K562 (cell line): ENCODE measurements at places on chromosomes 5 and 9. TPM values are rescaled to one million over a fixed set of nuclear protein-coding genes. Genes with fewer than 3 reads are reported as not detected.
A peak's percentile ranks its signal among the peaks of the same experiment; 100 is the strongest.

The WDR31 gene
- 1.4 and 1.5 TPM in 2 replicates for total RNA-seq

GRCh38 chr9:134213881-134214341 lies 49.5 kb upstream of the RNU6ATAC start:
- no peak for DNase-seq

- no peak for DNase-seq
Measured at GRCh38 chr9:18118268-18118667, 355.7 kb upstream of the ADAMTSL1 start.

The CA9 gene
- total RNA-seq, result 0.63 and 0.73 TPM in 2 replicates

The IRX2 gene
- 0.07 and 0.13 TPM in 2 replicates for total RNA-seq

GRCh38 chr9:136589766-136590763 lies 44.2 kb upstream of the NOTCH1 start:
- no peak for DNase-seq

The TRAF1 gene
- 0.38 and 0.47 TPM in 2 replicates for total RNA-seq

DNA sequence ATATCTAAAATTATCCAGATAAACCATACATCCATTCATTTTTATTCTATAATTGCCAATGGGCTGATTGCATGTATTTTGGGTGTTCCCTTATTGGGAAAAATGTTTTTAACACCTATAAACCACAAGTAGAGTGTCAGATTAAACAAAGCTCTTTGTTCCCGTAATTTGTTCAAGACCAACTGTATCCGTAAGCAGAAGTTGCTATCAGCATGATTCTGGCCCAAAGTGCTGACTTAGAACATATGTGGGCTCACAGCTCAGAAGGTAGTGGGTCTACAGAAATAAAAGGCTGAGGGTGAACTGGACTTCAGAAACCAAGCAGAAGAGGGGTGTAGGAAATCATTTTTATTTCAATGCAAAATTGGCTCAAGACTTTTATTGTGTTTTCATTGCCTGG lies 23.5 kb upstream of the IL7R start:
- DNase-seq, result no peak

DNA sequence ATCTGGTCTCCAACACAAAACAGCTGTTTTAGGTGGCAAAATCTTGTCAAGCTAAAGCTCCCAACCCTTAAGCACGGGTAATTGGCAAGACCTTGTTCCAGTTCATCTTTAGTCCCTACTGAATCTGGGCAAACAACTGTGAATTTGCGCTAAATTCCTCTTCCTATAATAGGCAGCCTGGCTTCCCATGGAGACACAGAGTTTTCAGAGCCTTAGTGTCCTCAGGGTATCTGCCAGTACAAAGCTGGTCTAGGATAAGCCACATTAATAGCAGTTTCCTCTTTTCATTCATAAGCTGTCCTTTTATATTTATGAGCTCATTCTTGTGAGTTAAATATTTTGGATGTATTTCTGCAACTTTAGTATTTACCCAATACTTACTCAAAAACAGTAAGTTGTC lies 59.5 kb downstream of the FGF10 start:
- DNase-seq, result no peak

The ETF1 gene
- 189 and 209 TPM in 2 replicates for total RNA-seq

GRCh38 chr5:131163276-131164119 lies 1.6 kb downstream of the HINT1 start:
- no peak for DNase-seq

The OR1J2 gene
- total RNA-seq, result not detected in 2 replicates

The HRH2 gene
- 0.07 TPM in 1 of 2 replicates, not detected in the other for total RNA-seq

DNA sequence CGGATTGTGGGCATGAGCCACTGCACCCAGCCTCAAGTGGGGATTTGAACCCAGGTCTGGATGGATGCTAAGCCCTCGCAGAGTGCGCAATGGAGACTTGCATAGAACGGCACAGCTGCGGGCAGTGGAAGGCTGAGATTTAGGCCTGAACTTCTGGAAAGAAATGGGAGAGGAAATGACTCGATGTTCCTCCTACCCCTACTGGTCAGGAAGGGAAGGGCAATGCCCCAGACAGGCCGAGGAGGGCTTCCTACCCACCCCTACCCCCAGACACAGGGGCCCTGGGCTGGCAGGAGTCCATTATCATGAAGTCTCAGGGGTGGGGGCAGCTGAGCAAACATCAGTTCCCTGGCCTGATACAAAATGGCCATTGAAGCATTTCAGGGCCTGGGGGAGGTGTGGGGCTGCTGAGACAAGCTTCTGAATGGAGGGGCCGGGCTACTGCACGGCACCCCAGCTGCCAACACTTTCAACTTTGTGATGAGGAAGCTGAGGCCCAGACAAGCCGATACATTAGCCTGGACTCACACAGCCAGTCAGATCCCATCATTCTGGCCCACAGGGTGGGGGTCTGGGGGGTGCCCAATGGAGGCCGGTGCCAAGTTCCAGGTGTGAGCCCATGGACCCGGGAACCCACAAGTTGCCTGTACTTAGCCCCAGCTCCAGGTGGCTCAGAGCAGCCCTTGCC lies 13.5 kb upstream of the WDR38 start:
- DNase-seq, result peak; percentile 44

DNA sequence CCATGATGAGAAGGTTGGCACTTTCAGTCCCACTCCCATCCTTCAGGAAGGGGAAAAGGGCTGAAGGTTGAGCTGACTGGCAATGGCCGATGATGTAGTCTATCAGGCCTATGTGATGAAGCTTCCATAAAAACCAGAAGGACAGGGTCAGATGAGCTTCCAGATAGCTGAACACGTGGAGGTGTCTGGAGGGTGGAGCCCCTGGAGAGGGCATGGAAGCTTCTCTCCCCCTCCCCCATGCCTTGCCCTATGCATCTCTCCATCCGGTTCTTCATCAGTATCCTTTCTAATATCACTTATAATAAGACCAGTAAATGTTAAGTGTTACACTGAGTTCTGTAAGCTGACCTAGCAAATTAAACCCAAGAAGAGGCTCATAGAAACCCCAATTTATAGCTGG lies 32.6 kb upstream of the SMU1 start:
- DNase-seq, result no peak

- DNase-seq, result no peak
Measured at GRCh38 chr9:89342948-89343347, 24.6 kb downstream of the SECISBP2 start.

The CDK7 gene
- total RNA-seq, result 41.2 and 41.7 TPM in 2 replicates

- no peak for DNase-seq
Measured at GRCh38 chr5:16066810-16067209, 112.8 kb downstream of the MARCHF11 start.

The NEUROG1 gene
- not detected in 2 replicates for total RNA-seq

The TEX48 gene
- not detected in 2 replicates for total RNA-seq

DNA sequence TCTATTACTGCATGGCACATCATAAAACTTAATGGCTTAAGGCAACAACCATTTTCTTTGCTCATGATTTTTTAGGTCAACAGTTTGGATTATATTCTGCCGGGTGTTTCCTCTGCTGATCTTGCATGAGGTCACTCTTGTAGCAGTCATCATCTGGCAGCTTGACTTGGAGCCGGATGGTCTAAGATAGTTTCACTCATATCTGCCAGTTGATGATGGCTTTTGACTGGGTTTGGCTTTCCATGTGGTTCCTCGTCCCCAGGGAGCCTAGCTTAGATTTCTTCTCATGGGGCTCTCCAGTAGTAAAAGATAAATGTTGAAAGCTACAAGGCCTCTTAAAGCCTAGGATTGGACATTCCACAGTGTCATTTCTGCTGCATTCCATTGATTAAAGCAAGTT lies 27.4 kb downstream of the LNPEP start:
- DNase-seq, result peak; percentile 20

DNA sequence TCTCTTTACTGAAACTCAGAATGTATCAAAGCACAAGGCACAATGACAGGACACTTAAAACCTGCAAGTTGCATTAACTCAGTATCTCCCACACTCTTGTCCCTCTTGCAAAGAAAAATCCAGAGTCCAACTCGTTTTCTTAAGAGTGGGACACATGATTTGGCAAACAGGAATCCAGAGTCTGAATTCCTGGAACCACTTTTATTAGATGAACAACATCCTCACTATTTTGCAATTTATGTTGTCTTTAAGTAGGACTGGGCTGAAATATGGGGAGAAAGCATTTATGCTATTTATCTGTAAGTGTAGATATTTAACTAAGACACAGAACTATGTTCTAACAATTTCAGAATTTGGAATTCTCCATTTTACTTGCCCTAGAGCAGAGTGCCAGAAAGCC lies 69.1 kb downstream of the ABCA1 start:
- DNase-seq, result no peak

DNA sequence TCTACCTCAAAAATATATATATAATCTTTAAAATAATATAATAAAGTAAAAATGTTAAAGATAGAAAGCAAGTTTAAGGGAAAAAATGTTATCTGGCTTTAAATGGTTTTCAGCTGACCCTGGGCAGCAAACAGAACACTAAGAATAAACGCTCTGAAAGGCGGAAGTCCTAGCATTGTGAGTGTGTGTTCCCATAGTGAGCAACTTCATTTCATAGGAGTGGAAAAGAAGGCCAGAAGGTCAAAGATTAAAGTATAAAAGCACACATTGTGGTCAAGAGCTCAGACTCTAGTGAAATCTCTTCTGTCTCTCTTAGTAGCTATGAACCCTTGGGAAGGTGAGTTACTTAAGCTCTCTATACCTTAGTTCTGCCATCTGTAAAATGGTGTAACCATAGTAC lies 374.4 kb downstream of the ENC1 start:
- no peak for DNase-seq

The KCNN2 gene
- total RNA-seq, result 0.07 TPM in 1 of 2 replicates, not detected in the other

The UBAC1 gene
- total RNA-seq, result 294 and 309 TPM in 2 replicates

DNA sequence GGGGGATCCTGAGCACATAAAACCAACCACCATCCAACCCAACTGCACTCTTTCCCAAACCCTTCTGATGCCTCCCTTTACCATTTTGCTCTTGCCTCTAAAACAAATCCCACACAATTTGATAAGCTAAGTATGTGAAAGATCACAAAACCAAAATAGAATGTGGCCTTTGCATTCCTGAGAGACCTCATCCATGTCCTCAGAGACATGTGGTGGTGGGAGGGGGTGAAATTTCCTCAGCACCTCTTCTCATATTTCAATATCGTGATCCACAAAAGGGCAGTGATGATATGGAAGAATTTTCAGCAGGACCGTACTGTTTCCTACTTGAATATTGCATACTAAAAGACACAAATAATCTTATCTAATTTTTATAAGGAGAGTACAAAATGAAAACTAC lies 423.3 kb downstream of the TLE1 start:
- DNase-seq, result no peak

DNA sequence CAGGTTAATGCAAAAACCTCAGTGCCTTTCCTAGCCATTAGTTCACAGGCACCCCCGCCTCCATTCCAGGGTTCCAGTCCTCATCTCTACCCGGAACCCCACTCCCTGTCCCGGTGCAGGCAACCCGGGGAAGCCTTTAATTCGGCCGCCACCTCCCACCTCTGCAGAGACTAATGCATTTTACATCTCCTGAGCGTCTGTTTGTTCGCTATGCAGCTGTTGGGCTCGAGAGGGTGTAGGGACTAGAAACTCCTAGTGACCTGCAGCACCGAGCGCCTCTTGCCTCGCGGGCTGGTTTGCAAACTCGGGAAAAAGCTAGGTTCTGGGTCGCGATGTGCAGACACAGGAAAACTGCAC lies 3.6 kb downstream of the GDNF start:
- no peak for DNase-seq

DNA sequence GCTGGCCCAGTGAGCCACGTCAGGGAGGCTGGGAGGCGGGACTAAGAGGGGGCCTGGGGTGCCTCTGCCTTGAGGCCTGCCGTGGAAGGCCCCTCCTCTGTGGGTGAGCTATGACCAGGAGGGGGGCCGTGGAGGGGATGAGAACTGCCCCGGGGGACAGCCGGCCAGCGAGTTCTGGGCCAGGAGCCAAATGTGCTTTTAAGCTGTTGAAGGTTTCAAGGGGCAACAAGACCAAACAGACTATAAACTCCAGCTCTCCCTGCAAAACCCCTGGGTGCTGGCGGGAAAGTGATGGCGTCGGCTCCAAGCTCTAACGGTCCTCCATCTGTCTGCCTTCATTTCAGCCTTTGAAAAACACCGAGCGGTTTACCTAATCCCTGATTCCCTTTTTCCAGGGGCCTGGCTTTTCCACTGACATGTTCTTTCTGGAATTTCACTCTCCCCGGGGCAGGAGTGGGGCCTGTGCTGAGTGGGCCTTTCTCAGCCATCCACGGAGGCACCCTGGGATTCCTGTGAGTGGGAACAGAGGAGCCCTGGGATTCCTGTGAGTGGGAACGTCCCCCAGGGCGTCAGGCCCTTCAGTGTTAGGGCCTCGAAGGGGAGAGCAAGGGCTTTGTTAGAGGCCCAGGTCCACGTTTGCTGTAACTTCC lies 65.6 kb downstream of the COL5A1 start:
- no peak for DNase-seq

- no peak for DNase-seq
Measured at GRCh38 chr9:129838707-129839259, 3.5 kb downstream of the USP20 start.

The CDH6 gene
- total RNA-seq, result 0.07 TPM in 1 of 2 replicates, not detected in the other

The PTGS1 gene
- total RNA-seq, result 7.2 and 9.1 TPM in 2 replicates

DNA sequence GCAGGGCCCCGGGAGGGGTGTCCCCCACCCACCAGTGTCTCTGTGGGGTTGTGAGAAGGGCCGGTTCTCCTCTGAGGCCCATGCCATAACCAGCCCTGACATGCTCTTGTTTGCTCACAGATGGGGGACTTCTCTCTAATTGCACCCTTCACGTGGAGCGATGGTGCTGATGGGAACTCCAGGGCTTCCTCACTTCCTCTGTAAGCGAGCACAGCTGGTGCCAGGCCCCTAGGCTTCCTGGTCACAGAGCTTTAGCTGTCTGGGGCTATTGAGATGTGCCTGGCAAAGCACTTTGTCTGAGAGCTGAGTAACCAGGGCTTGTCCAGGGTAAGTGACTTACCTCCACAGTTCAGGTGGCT lies 36.4 kb downstream of the PHF2 start:
- DNase-seq, result no peak

The FTMT gene
- total RNA-seq, result not detected in 2 replicates

DNA sequence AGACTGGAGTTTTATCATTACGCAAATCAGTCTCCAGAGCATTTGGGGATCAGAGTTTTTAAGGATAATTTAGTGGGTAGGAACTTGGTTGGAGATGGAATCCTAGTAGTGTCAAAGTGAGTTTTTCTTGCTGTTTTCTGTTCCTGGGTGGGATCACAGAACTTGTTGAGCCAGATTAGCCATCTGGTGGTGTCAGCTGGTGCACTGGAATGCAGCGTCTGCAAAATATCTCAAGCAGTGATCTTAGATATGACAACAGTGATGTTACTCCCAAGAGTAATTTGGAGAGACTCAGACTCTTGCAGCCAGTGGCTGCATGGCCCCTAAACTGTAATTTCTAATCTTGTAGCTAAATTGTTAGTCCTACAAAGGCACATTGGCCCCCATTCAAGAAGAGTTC lies 1257.8 kb downstream of the MAT2B start:
- no peak for DNase-seq

The CNTNAP3B gene
- 0.74 and 1.00 TPM in 2 replicates for total RNA-seq
